Activated CD8-positive, alpha-beta T cell treated with anti-CD3 and anti-CD28 coated beads, Interleukin-2, amount 10 ng/mL, durations not matched to agents 7 days and 5 days (primary cell): ENCODE measurements at places on chromosomes 5 and 9.
A peak's percentile ranks its signal among the peaks of the same experiment; 100 is the strongest.

DNA sequence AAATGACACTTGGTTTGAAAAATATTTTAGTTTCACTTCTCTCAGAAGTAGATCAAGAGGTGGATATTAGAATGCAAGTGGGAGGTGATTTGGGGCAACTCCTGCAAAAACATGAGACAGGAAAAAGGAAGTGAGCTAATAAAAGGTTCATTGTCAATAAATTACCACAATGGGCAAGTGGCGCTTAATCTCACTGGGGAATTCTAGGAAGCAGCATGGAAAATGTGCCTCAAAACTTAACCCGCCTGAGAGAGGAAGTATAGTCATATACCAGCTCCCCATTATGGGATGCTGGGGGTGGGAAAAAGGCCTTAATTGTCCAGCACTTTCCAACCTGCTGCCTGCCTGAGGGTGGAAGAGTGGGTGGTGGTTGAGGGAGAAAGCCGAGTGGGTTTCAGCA, 204.1 kb downstream of the ELAVL2 start:
- H3K27me3 ChIP-seq = no peaks in the 10 kb centered on the region
- no peaks in the 10 kb centered on the region for H3K4me1 ChIP-seq
- no peak overlapping the region for H3K27ac ChIP-seq

GRCh38 chr5:58797021-58797420, 214.1 kb downstream of the RAB3C start:
- peaks cover 2% of the 10 kb centered on the region for H3K27me3 ChIP-seq
- H3K27ac ChIP-seq = no peak overlapping the region
- no peak for DNase-seq

DNA sequence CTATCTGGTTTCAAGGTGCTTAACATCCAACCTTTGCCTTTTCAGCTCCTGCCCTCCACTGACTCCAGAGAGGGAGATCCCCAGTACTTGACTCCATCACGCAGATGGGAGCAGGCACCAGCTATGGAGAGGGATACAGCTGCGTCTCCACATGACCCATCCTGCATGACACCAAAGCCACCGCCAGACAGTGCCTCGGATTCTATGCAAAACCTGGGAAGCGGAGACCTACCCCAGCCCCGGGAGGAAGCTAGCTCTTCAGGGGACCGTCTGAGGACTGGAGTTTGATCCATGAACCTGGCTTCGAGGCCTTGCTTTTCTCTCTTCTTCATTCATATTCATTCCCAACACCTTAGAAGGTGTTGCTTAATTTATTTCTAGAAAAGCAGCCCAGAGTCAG, 24.8 kb downstream of the HRH2 start:
- H3K4me1 ChIP-seq = peaks cover 43% of the 10 kb centered on the region
- DNase-seq = no peak
- peaks cover 42% of the 10 kb centered on the region for H3K36me3 ChIP-seq
- H3K4me3 ChIP-seq = no peak overlapping the region
- H3K27ac ChIP-seq = no peak overlapping the region

- no peak for DNase-seq
- no peaks in the 10 kb centered on the region for H3K4me1 ChIP-seq
- no peak overlapping the region for H3K4me3 ChIP-seq
- no peaks in the 10 kb centered on the region for H3K36me3 ChIP-seq
- H3K27ac ChIP-seq = no peak overlapping the region
Observed at GRCh38 chr5:136051486-136052220, 22.9 kb downstream of the TGFBI start.

- no peaks in the 10 kb centered on the region for H3K36me3 ChIP-seq
- H3K27me3 ChIP-seq = no peaks in the 10 kb centered on the region
- H3K4me1 ChIP-seq = peaks cover 21% of the 10 kb centered on the region
- no peak for DNase-seq
- H3K27ac ChIP-seq = peak overlapping the region; percentile 53
Observed at GRCh38 chr9:110125207-110125751, 82.7 kb downstream of the C9orf152 start.

- H3K36me3 ChIP-seq = no peaks in the 10 kb centered on the region
- H3K27ac ChIP-seq = no peak overlapping the region
- DNase-seq = no peak
- H3K27me3 ChIP-seq = no peaks in the 10 kb centered on the region
- no peaks in the 10 kb centered on the region for H3K4me1 ChIP-seq
Observed at GRCh38 chr9:104506565-104506964, 2.5 kb downstream of the OR13F1 start.

- H3K4me1 ChIP-seq = no peaks in the 10 kb centered on the region
- H3K27me3 ChIP-seq = peaks cover 3% of the 10 kb centered on the region
- no peak for DNase-seq
- no peaks in the 10 kb centered on the region for H3K36me3 ChIP-seq
Observed at GRCh38 chr5:94125107-94125506, 383.7 kb upstream of the POU5F2 start.

DNA sequence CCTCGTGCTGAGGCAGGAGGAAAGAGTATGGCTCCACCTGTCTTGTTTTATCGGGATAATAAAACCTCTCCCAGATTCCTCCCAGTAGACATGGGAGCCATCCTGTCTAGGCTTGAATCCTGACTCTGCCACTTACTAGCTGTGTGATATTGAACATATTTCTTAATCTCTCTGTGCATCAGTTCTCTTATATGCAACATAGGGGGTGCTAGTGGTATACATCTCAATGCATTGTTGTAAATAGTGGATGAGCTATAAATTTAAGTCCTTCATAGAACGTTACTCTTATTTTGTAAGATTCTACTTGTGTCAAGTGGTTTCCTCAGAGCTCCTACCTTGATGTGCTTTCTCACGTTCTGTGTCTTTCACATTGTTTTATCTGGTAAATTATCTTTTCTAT, 417.7 kb upstream of the POU5F2 start:
- no peak overlapping the region for H3K27ac ChIP-seq
- DNase-seq = no peak
- H3K27me3 ChIP-seq = peaks cover 5% of the 10 kb centered on the region
- no peaks in the 10 kb centered on the region for H3K36me3 ChIP-seq

DNA sequence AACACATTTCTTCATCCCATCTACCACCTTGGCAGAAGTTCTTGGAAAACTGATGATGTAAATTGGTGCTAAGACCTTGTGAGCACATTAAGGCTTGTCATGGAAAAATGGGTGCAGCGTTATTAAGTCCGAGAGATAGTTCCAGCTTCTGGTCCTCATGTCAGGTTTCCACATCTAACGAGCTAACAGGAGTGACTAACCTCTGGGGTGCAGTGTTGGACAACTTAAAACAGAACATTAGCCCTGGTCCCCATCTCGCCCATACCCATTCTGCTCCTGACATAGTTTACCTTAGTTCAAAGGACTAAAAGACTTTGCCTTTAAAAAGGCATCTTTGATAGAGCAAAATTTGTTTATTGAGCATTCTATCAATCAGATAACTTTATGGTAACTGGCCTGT, 128.0 kb downstream of the SLC1A3 start:
- DNase-seq = no peak
- no peak overlapping the region for H3K4me3 ChIP-seq
- no peak overlapping the region for H3K27ac ChIP-seq
- peaks cover under 1% of the 10 kb centered on the region for H3K4me1 ChIP-seq
- H3K36me3 ChIP-seq = no peaks in the 10 kb centered on the region
